ENCODE measurements at places on chromosomes 12 and 14.

- no peak for DNase-seq
Measured at GRCh38 chr14:36900846-36901245, 239.2 kb downstream of the PAX9 start.

- DNase-seq: no peak
Measured at GRCh38 chr14:20419419-20419818, 6.1 kb upstream of the TEP1 start.

DNA sequence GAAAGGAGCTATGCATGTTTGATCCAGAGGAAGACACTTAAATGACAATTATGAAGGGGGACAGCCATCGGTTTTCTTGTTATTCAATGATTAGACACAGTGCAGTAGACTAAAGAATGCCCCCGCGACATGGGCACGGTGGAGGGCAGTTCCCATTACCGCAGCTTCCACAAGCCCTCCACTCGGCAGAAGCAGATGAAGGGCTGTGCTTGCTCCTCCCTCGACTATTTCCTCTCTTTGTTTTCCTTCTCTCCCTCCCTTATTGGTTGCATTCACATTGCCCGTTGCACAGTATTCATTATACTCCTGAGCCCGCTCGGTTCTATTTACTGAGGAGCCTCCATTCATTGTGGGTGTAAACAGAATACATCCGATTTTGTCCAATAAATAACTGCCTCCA is 138.8 kb upstream of the RASSF8 start:
- no peak for DNase-seq

- no peak for DNase-seq
Measured at GRCh38 chr14:38042322-38042721, 165.4 kb upstream of the SSTR1 start.

GRCh38 chr12:82968631-82969367 is 282.1 kb downstream of the TMTC2 start:
- no peak for DNase-seq

DNA sequence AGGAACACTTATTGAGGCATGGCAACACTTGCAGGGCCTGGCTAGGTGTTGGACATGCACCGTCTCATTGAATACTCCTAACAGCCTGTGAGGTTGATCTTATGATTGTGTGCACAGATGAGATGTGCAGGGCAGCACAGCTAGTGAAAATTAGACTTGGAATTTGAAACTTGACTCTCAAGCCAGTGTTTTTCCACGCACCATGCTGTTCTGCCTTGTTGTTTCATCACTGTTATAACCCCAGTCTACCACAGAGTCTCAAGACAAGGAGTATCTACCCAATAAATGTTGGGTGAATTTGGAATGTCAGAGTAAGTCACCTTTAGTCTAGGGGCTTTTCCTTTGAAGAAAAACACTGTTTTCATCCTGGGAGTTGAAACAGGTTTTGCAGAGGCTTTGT is 55.8 kb upstream of the LRIG3 start:
- no peak for DNase-seq

DNA sequence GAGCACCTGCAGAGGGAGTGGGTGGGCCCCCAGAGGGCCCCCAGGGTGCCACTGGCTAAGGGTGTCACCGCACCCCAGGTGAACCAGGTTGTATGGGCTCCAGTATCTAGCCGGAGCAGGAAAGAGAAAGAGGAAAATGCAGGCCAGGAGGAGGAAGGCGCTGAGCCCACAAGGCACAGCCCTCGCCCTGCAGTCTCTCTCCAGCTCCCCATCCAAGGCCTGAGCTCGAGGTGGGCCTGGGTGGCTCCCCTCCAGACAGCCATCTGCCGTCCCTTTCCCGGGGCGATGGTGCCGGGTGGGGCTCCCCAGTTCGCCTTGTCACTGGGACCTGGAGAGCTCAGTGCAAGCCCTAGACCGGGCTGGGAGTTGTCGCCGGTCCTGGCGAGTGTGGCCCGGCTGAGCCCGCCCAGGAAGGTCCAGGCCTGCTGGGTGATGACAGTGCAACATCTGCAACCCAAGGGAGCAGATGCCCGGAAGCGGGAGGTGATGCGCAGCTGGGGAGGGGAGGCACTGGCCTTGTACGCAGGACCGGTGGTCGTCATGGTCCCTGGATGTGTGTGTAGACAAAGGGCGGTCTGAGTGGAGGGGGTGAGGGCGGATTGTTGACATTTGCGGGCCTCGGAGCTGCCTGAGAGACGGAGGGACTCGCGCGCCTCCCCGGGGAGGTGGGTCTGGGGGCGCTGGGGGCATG is 716 bp downstream of the TMEM179 start:
- DNase-seq: no peak

- no peak for DNase-seq
Measured at GRCh38 chr12:47860279-47860841, 40.7 kb upstream of the HDAC7 start.

DNA sequence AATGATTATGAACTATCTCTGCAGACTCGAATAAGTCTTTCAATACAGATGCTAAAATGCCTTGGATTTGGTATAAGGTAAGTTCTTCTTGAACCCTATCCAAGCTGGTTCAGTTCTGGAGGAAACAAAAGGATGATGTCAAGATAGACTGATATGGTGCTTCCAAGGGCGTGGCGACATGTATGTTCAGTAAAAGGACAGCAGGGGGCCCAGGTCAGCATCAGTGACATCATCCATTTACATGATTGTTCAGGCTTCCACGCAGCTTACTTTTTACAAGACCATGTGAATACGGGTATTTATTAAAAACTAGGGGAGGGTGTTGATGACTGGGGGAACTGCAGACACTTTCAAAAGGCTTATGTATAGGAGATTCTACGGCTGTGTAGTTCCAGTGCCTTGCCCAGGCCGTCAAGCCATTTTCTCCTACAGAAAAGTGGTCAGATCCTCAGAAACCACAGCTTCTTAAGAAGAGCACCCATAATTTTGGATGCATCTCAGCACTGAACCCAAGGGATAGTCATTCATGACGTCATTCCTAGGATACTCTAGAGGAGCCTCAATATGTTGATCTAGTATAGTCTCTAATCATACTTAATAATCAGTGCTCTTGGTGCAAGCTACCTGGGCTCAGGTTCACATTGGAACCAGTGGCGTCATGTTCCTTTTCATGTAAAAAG is 527.7 kb downstream of the FUT8 start:
- peak; percentile 47 for DNase-seq

DNA sequence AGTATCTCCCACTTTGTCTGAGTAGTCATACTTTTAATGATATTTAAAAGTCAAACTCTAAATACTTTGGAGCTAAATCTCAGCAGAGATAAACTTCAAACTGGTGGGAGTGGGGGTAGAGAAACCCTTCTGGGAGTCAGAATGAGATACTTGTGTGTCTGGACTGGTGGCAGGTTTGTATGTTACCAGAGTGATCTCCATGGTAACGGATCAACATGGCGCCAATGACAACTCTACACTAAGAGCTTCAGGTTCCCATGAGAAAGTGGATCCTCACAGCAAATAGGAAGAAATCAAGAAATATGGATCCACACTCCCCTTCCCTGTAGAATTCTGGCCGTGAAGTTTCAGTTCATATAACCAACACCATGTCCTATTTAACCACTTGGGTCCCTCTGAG is 121.9 kb downstream of the ETV6 start:
- no peak for DNase-seq

- no peak for DNase-seq
Measured at GRCh38 chr12:29208936-29209701, 60.0 kb downstream of the FAR2 start.

GRCh38 chr12:78792052-78792698 is 72.4 kb upstream of the SYT1 start:
- no peak for DNase-seq

DNA sequence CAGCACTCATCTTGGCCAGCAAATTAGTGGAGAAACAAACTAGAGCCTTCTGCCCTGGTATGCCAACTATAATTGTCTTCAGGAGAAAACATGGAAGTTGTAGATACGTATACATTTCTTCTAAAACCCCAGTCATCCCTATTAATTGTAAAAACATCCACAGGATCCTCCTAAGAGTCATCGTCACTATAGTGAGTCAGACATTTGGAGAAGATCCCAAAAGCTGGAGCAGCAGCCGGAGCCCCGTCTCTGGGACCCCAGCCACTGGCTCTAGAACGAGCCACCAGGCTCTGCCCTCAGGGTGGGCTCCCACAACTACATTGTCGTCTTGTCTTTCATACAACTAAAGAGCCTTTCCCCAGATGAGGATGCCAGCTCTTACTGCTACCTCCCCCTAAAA is 15.5 kb downstream of the PRKAB1 start:
- no peak for DNase-seq

GRCh38 chr12:32477714-32478113 is 78.4 kb downstream of the FGD4 start:
- DNase-seq: no peak

DNA sequence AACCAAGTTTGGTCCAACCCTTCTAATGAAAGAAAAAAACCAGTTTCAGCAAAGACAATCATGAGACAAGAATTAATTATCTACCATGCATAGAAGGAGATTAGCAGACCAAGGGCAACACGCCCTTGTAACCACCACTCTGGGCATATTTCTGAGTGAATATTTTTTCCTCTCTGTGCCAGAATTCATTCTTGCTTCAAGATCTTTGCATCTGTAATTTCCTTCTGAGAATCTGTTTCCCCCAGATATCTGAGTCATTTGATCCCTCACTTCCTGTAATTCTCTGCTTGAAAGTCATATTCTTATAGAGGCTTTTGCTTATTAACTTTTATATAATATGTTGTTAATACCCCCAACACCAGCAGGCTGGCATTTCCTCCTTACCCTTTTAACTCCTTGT is 243.7 kb downstream of the SLC16A7 start:
- no peak for DNase-seq

GRCh38 chr12:101775816-101776215 is 36.6 kb upstream of the SYCP3 start:
- DNase-seq: no peak

DNA sequence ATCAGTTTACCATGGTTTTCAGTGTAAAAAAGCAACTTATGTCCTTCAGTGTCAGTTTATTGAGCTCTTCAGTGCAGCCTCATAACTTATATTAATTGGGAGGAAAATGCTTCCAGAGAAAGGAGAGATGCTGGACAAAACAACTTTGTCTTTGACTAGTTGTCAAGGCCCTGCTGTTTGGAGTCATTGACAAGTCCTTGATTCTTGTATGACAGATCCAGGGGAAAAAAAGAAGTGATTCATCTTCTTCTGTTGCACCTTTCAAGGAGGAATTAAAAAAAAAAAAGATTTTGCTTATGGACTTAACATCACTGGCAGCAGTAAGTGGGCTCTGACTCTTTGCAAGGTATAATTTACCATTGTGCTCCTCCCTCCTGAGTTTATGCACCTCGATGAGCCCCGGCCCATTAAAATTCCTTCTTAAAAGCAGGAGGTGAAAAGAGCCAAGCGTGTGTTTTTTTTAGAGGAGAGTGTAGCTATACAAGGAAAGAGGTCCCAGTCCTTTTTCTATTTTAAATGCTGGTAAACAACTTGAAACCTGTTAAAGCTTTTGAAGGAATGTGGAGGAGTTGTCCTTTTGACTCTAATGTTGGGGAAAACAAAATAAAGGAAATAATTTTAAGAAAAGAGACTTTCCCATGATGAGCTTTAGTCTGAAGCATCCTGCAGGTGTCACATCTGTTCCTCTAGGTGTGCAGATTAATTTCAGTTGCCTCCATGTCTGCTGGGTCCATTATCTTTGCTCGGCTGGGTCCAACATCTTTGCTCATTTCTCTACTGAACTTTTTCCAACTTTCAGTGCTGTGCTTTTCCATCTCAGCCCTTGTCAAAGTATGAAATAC is 431.6 kb downstream of the RAD51B start:
- no peak for DNase-seq

GRCh38 chr12:119206348-119207062 is 27.8 kb downstream of the HSPB8 start:
- no peak for DNase-seq

DNA sequence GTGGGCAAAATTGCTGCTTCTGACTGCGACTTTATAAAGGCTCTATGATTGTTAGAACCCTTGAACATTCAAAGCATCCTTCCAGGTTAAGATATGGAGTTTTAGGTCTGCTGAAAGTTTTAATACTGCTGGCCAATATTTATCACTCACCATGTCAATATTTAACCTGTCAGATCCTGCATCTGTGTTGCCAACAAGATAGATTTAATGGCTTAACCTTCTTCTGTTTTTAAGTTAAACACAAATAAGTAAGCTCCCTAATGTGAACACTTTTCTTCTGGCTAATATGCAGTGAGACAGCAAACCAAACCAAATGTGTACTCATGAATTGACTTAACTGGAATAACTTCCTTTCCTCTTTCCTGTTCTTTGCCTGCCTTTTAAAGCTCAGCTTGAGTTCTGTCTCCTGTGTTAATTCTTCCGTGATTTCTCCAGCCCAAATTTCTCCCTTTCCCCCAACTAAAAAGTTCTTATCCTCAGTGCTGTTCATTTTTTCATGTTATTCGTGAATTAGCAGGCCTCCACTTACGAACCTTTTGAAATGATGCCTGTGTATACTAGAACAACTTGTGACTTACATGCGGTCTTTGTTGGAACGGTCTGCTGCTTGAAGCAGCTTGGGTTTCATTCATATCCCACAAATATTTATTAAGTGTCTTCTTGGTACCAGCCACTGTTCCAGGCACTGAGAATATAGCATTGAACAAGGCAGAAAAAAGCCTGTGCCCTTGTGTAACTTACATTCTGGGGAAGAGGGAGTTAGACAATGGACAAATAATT is 9.1 kb downstream of the FBXW8 start:
- no peak for DNase-seq

DNA sequence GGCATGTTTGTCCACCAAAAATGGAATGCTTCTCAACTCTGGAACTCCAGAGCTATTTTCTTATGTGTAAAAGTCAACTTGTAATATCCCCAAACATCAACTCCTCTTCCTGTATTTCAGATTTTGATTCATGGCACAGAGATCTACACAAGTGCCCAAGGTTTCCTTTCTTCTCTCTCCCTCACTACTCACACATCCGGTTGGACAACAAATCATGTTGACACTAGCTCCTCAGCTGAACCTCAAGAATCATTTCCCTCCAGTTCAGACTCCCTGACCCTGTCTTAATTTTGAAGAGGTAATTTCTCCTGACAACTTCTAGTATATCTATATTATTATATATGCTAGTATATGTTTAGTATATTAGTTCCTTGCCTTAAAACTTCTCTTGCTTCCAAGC is 485.4 kb upstream of the CCDC196 start:
- DNase-seq: no peak

- no peak for DNase-seq
Measured at GRCh38 chr12:9760120-9760519, 581 bp downstream of the CD69 start.

DNA sequence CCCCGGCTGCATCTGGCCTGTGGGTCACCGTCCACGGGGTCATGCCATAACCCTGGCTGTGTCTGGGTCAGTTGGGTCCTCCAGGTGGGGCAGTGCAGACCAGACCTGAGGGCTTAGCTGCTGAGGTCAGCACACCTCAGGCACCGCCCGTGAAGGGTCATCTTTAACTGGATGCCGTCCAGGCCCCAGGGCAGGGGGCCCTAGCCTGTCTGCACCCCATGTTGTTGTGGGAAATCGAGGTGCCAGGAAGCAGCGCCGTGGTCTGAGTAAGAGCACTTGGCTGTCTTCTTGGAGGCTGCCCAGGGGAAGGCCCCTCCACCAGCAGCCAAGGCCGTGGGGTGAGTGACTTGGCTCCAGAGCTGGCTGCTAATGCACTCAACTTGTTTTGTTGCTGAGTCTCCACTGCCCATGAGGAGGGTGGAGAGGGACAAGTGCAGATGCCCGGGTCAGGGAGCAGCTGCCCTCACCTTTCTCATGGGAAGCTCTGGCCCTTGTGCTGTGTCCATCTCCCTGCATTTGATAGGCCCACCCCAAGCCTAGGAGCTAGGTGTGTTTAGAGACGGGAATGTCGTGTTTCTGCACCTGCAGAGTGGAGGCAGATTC is 317.2 kb downstream of the TMEM121 start:
- no peak for DNase-seq
